ENCODE measurements at places on chromosomes 4 and X. TPM values are rescaled to one million over a fixed set of nuclear protein-coding genes. Genes with fewer than 3 reads are reported as not detected.

The TCEAL3 gene
- 10.5 TPM for total RNA-seq

The CXCL10 gene
- 0.33 TPM for total RNA-seq

The FGFR3 gene
- 0.33 TPM for total RNA-seq

The APELA gene
- not detected for total RNA-seq

The JADE3 gene
- total RNA-seq, result 12.4 TPM
